ENCODE measurements at places on chromosomes 7 and 10.

GRCh38 chr10:117003336-117003735 lies 1.7 kb downstream of the SHTN1 start:
- DNase-seq: no peak

GRCh38 chr7:74027683-74028320 lies at the start of gene ELN:
ELN (plus strand) TSS chr7:74028173; CDS start chr7:74028188, 15 bp downstream.
- DNase-seq: no peak

- DNase-seq: no peak
Measured at GRCh38 chr7:45888993-45889366, 692 bp downstream of the IGFBP1 start.

DNA sequence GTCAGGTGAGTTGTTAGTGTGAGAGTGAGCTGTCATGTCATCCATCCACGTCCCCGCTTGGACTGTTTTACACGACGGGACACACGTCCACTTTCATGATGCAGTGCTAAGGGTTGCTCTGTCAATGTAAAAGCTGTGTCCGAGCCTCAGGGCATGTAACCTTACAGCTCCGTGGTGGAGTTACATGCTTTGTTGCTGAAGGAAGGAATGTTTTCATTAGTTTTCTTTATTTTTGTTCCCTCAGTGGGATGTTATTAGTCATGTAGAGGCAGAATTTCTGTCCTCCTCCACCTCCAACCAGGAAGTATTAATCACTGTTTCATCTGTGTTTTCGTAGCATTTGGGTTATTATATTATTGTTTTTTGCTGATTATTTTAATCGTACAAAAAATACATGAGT lies 88.6 kb downstream of the NRG3 start:
- no peak for DNase-seq

DNA sequence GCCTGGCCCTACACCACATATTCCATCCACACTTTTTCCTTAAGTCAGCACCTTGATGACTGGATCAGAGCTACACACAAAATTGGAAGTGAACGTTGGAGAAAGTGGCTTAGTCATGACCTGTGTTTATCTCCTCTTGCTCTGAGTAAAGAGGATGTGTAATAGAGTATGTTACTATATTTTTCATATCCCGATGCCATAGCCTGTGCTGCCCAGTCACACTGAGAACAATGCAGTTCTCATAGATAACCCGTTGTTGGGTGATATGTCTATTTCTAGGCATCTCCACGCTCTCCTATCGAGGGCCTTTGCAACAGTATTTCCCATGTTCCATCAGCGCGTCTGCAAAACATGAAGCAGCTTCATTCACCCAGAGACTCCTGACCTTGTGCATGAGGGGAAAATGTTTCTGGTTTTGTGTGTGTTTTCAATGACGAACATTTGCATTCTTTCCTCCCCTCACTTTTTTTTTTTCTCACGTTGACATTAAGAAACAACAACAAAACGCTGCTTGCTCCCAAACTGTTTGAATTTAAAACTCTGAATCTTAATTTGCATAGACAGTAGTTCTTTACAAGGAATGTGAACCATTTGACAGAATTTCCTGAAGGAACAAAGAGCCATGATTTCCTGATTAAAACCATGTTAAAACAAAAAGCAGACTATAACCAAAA lies 43.4 kb downstream of the GRK5 start:
- no peak for DNase-seq

DNA sequence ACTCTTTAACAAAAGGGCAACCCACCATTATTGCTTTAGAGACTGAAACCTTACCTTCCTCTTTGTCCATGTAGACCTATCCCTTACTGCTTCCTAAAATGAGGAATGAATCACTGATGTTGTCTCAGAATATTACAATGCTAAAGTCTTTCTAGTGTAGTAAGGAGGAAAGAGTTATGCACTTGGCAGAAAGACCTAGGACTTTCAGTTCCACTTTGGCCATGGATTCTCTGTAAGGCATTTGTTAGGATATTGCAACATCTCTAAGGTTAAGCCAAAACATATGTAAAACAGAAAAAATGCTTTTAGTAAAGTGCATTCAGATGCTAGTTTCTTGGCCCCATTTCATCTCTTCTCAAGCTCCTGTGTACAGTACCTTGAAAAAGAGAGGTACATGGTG lies 230.9 kb downstream of the PARD3 start:
- no peak for DNase-seq

- no peak for DNase-seq
Measured at GRCh38 chr7:5638994-5639393, 142.5 kb downstream of the RNF216 start.

GRCh38 chr10:116183733-116184511 lies 89.1 kb downstream of the GFRA1 start:
- DNase-seq: no peak

GRCh38 chr10:89185658-89186057 lies 21.5 kb downstream of the CH25H start:
- DNase-seq: no peak

GRCh38 chr10:69692267-69692666 lies 62.2 kb downstream of the FAM241B start:
- DNase-seq: no peak

DNA sequence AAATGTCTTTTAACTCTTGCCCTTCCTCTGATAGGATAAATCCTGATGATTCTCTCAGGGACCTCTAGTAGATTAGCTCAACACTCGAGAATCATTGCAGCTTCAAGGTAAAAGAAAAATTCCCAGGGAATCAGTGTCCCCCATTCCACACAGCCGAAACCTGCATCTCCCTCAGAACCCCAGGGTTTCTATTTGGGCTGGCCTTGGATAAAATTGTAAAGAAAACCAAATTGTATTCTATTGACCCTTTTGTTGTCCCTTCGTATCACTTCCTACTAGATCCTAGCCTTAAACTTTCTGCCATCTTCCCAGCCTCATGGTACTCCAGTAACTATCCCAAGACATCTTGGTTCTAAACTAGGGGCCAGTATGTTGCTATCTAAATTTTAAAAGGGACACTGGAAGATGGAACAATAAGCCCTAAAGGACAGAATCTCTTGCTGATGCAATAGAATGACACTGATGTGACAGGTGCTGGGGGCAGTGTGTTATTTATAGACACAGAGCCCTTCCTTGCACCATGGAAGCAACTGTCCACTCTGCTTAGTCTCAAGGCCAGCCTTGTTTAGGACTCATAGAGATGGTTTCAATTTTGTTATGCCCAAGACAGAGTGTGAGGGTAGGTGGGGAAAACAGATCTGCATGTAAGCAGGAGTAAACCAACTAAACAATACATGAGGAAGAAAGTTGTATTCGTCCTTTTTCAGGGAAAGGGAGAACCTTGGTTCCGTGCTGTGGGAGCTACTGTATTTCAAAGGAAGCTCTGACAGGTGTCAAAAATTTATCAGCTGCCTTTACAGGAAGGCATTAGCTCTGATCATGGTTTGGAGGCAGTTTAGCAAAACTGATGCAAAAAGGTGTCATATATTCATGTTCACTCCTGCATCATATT lies 7.6 kb downstream of the ASB15 start:
- DNase-seq: no peak

GRCh38 chr10:30518907-30519306 lies 84.9 kb downstream of the MAP3K8 start:
- DNase-seq: no peak

DNA sequence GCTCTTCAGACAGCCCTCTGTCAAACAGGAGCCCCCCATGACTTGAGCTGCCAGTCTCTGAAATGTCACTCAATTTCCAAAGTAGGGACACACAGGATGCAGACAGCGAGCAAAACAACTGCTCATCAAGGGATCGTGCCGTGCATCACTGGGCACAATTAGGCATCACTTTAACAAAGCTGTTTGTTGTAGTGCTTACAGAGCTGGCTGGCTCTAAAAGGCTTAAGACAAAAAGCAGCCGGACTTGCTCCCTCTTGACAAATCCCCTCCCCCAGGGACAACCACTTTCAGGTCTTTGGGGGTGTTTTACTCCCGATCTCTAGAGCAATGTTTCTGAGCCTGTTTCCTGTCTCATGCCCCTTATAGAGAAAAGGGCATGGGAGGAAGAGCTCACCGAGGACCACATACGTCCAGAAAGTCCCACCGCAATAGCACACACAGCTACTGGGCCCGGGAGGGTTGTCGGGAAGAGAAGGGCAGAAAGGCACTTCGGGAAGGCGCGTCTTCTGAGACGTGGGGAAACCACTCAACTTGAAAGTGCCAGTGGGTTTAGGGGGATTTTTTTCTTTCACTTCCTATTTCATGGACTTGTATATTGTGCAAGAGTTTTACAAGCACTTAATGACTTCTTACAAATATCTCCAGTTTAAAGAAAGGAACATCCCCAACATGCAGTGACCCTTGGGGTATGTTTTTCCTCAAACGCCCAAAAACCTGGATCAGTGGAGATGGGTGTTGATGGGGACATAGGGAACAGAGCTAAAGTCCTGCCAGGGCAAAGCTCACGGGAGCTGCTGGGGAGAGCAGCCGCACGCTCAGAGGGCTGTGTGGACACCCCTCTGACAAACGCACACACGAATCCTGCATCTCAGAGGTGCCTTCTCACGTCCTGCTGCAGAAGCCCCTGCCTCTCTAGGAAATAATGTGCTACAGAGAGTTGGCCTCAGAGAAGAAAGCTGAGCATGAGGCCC lies 27.1 kb downstream of the LRRC20 start:
- DNase-seq: no peak

DNA sequence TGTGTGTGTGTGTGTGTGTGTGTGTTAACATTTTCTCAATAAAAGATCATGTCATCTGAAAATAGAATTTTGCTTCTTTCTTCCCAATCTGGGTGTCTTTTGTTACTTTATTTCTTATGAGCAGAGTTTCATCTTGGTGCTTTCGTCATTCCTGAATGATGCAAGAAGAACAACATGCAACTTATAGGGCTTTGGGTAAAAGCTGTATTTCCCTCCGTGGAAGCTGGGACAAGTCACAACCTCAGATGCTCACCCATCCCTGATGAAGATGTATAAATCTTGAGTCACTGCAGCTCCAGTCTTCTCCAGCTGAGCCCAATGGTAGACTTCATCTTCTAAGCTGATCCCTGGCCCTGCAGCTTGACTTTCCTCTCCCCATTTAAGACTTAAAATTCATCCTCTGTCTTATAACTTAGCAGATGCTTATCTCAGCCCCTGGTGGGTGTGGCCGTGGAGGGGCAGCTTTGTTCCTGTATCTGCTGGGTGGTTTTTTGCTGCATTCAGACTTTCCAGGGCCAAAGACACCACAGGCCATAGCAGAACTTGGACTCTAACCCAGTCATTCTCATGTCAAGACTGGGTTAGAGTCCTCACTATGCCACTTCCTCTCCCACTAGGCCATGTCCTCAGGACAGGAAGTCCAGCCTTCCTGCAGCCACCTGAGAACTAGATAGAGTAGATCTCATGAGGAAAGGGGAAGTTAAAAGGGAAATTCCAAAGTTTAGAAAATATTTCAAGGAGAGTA lies 356.4 kb downstream of the TNS3 start:
- no peak for DNase-seq

DNA sequence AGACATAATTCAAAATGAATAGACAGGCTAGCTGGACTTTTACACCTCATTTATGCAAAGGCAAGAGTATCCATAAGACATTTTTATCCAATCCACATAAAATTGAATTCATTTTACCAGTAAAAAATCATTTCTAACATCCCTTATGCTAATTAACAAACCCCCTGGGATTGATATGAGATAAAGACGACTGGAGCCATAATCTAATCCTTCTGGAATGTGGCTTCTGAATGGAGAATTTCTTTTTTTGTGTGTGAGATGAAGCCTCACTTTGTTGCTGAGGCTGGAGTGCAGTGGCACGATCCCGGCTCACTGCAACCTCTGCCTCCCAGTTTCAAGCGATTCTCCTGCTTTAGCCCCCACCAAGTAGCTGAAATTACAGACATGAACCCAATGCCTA lies 90.4 kb downstream of the AKR1D1 start:
- DNase-seq: no peak

DNA sequence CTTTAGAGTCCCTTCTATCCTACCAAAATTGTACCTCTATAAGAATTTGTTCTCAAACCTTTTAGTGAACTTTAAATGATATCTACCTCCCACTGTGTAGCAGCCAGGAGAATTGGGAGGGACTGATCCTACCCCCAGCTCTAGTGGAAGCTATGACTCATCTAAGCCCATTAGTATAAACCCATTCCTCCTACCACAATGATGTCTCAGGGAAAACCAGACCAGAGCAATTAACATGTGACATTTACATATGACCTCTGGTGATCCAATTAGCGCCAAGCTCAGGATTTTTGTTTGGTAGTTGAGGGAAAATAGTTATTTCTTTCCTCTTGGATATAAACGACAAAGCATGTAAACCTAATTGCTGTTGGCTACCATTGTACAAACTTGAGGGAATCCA lies 33.1 kb upstream of the R3HCC1L start:
- DNase-seq: no peak

DNA sequence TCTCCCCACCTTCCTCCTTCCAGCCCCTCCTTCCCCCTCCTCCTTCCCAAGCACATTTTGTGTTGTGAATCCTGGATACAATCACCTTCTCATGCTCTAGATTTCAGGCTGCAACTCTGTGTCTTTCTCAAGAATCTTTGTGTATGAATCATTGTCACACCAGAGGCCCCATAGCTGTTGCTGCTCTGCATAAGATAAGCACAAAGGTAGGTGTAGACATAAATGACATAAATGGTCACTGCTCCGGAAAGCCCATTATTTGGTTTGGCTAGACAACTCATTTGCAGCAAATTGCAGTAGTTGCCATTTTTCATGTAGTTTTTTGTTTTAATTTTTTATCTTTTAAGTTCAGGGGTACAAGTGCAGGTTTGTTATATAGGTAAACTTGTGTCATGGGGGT lies 216.3 kb upstream of the NRP1 start:
- no peak for DNase-seq

DNA sequence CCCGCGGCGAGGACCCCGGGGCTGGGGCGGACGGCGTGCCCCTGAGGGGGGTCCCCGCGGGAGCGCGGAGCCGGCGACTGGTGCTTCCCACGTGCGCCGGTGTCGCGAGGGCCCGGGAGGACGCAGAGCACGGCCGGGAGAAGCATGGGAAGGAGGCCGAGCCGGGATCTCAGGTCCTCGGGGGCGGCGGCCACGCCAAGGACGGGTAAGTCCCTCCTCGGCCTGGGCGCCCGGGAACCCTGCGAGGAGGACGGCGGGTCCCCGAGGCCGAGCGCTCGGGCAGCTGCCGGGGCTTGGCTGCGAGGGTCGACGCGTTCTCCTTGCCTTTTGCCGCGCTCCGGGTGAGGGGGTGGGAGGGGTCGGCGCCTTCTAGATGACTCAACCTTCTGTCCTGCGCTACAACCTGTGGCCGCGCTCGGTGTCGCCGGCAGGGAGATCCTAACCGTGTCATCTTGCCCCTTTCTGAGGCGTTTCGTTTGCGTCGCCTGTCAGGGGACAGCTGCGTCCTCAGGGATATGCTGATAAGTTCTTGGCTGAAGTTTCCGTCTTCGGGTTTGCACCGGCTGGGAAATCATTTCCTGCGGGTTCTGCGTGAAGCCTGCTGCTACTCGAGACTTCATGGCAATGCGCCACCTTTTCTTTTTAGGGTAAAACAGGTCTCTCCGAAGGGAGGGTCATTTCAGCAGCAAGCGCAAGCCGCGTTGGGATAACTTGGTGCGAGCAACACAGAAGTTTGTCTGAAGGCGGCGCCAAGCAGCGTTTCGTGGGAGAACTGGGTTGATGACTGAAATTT lies 529 bp downstream of the TASOR2 start:
- DNase-seq: peak; percentile 46
